ENCODE measurements at places on chromosomes 1 and 21.

DNA sequence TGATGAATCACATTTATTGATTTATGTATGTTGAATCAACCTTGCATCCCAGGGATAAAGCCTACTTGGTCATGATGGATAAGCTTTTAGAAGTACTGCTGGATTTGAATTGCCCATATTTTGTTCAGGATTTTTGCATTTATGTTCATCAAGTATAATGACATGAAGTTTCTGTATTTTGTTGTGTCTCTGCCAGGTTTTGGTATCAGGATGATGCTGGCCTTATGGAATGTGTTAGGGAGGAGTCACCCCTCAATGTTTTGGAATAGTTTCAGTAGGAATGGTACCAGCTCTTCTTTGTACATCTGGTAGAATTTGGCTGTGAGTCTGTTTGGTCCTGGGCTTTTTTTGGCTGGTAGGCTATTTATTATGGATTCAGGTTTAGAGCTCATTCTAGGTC, 1643.1 kb upstream of the B3GALT2 start:
- no peak for DNase-seq

DNA sequence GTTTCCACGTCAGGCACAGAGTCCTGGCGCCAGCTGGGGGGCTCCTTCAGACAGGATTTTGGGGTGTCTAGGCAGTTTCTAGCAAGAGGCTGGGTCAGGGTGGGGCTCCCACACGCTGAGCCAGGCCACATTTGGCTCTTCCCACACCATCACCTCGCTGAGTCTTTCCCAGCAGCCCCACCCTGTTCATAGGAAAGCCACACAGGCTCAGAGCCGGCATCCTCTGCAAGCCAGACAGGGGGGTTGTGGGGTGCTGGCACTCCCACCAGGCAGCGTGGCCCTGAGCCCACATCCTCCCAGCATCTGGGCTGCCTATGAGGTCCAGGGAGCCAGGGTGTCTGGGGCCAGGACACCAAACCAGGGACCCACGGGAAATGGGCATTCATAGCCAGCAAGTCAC, 2.8 kb upstream of the GPR153 start:
- DNase-seq: no peak

DNA sequence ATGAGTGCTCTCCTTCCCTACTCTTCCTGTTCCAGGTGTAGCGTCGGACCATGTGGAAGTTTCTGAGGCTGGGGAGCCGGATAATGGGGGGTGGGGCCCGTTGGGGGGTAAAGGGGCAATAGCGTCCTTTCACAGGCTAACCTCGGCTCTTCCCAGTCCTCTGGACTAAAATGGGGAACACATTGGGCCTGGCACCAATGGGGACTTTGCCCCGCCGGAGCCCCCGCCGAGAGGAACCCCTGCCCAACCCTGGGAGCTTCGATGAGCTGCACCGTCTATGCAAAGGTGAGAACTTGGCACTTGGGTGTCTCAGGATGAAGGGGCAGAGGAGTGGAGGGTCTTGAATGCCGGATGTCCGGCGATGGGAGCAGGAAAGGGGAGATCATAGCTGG, 456 bp downstream of the TOMM40L start:
- DNase-seq: no peak

GRCh38 chr1:175174309-175175102, 18.1 kb downstream of the KIAA0040 start:
- no peak for DNase-seq

GRCh38 chr1:2270260-2271100, 42.4 kb downstream of the SKI start:
- DNase-seq: no peak

DNA sequence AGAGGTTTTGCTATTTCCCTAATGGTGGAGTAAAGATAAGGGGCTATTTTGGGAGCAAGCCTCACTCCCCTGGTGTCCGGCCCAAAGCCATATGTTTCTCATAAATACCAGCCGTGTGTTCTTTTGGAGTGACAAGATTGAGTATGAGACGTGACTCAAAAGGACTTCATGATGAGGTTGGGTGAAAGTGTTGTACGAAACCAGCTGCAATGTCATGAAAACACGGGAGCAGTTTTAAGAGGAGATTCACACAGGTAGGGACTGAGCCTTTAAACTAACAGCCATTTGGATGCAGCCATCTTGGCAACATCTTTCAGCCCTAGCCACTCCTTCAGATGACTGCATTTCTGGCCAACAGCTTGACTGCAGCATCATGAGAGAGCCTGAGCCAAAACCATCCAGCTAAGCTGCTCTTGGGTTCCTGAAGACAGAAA, 532.3 kb upstream of the USP24 start:
- no peak for DNase-seq

DNA sequence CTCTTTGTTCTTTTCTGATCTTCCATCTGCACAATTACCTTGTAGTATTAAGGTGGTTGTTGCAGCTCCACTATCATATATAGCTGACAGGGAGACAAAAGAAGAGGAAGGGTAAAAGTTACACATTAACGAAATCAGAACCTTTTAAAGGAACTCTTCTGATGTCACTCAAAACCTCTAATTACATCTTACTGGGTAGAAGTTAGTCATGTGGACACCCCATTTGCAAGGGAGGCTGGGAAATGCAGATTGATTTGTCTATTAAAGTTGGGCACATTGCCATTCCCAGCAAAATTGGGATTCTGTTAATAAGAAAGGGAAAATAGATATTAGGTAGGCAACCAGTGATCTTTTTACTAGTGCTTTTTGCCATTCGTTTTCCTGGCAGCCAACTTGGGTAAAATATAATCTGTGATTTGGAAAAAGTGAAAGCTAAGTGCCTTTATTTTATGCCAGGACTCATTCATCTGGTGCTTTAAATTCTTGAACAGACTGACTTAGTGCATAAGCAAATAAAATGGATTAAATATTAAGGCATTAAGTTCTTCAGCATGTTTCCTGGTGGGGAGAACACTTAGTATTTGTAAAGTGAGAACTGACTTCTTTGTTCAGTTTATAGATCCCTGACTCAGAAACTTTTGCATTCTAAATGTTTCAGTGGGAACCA, 71.3 kb downstream of the DNM3 start:
- DNase-seq: no peak

- no peak for DNase-seq
Measured at GRCh38 chr1:99551812-99552614, 93.9 kb upstream of the PALMD start.

DNA sequence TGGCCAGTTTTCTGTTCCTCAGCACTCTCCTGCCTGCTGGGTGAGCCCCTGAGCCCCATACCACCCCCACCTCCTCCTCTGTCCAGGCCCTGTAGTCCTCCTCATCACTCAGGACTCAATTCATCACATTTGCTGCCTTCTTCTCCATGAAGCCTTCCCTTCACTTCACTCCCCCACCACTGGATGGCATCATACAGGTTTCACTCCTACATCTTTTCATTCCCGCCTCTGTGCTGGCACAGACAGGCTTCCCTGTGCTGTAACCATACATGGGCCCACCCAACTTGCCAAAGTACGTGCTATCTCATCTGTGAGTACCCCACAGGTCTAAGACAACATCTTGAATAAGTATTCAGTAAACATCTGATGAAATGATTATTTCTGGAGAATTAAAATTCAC, 56.9 kb downstream of the SLC45A1 start:
- no peak for DNase-seq

- no peak for DNase-seq
Measured at GRCh38 chr21:46568562-46568961, 36.3 kb downstream of the S100B start.

GRCh38 chr1:16621300-16621658, 7.9 kb upstream of the NBPF1 start:
- DNase-seq: no peak

- DNase-seq: no peak
Measured at GRCh38 chr21:44999428-44999971, 59.7 kb downstream of the SLX9 start.

- no peak for DNase-seq
Measured at GRCh38 chr1:198160222-198160621, 3.4 kb downstream of the NEK7 start.

- DNase-seq: peak; percentile 37
Measured at GRCh38 chr1:62687903-62688686, at the start of gene DOCK7. Gene DOCK7 (minus strand): TSS chr1:62688386. CDS start chr1:62688264, 122 bp downstream.

GRCh38 chr1:233240829-233241682, 54.5 kb downstream of the PCNX2 start:
- no peak for DNase-seq

GRCh38 chr1:36594023-36594422, 111.3 kb upstream of the CSF3R start:
- DNase-seq: no peak

DNA sequence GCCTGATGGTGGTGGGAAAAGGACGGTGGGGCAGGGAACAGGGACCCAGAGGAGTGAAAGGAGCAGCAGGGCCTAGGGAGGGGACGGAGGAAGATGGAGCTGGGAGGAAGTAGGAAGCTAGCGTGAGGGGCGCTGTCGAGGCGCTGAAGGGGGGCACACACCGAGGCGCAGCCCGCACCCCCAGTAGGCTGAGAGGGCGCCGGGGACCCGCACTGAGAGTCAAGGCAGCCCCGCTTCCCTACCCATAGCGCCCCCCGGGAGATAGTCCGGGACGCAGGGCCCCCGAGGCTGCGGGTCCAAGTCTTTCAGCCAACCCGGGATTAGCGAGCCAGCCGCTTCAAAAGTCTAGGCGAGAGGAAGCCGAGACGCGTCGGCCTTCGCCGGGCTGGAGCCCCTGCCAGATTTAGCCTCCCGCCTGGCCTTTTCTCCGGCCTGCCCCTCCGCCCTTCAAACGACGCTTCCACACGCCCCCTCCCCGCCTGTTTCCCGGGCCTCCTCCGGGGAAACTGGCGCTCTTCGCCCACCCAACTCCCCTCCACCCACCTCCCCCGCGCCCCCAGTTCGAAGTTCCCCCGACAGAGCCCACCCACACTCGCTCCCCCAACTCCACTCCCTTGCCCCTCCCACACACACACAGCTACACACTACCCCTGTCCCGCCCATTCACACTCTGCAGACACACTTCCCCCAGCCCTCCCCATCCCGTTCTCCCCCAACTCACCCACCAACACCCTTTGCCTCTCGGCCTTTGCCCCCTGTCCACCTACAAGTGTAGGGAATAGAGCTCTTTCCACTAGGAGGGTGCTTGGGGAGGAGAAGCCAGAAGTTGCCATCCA, 7.8 kb upstream of the PROX1 start:
- DNase-seq: no peak

GRCh38 chr1:93584261-93585003, 97.2 kb downstream of the BCAR3 start:
- no peak for DNase-seq

GRCh38 chr1:181438013-181438412, 45.3 kb upstream of the CACNA1E start:
- no peak for DNase-seq

GRCh38 chr1:76140227-76140626, 65.7 kb downstream of the ST6GALNAC3 start:
- DNase-seq: no peak

DNA sequence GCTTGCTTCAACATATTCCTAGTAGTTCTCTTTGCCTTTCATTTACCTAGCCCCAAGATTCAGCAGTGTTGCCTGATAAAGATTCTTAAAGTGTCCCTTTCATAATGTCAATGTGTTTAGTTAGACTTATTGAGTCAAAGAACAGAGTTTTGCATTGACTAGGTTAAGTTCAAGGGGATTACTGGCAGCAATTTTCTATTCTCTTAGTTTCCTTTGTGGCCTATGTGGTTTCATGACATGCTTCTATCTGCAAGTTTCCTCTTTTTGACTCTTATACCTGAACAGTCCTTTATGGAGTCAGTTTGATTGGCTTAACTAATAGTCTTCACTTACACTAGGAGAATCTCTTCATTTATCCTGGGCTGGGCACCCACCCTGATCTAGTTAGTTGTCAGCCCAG, 151.3 kb downstream of the ADGRL4 start:
- DNase-seq: no peak

GRCh38 chr1:160789051-160789701, 6.8 kb upstream of the LY9 start:
- no peak for DNase-seq
